SJSA1 (cell line): ENCODE measurements at places on chromosomes 2 and 18. TPM values are rescaled to one million over a fixed set of nuclear protein-coding genes. Genes with fewer than 3 reads are reported as not detected.
A peak's percentile ranks its signal among the peaks of the same experiment; 100 is the strongest.

Gene SPP2
- not detected in 2 replicates for total RNA-seq

Gene ZSWIM2
- total RNA-seq: not detected in 2 replicates

Gene DPP4
- not detected in 2 replicates for total RNA-seq

Gene ZNF892
- total RNA-seq: 1.9 TPM in 2 replicates

Gene GREB1L
- 0.81 and 1.2 TPM in 2 replicates for total RNA-seq

Gene NR4A2
- total RNA-seq: 0.61 TPM in 1 of 2 replicates, not detected in the other

Gene SIX2
- 3.6 and 5.6 TPM in 2 replicates for total RNA-seq

DNA sequence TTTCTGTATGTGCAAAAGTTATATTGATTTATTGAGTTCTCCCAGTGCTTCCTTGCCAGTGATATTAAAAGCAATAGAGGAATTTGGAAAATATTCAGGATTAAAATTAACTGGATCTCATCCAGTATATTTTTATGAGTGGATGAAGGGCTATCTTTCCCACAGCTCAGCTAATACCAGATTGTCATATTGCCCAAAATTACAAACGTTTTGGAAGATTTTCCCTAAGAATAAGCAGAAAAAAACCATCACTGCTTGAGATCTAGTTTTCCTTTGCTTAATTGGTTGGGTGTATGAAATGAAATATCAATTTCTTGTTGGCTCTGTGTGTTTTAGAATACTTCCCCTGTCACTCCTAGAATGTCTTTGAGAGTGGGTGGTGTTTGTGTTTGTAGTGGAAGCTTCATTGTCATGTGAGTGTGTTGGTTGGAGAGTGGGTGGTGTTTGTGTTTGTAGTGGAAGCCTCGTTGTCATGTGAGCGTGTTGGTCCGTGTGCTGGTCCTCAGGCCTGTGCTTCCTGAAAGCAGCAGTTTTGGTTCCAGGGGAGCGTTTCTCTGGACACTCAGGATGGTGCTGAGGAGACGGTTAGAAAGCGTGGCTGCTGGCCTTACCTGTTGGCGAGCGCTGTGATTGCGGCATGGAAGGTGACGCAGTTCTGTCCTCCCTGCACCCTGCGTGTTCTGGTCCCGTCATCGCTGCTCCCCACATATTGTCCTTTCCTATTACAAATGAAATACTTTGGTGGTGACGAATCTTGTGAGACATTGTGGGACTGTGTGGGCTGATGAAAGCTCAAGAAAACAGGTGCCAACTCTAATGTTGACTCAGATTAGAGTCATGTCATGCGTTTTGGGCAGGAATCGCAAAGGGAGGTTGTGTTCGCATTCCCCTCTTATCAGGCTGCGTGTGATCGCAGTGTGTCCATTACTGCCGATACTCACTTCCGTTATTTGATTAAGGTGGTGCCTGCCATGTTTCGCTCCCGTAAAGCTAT lies 12.4 kb downstream of the ASB1 start:
- DNase-seq: peak; percentile 94

GRCh38 chr2:76584474-76584873 lies 873.8 kb upstream of the GCFC2 start:
- no peak for DNase-seq

DNA sequence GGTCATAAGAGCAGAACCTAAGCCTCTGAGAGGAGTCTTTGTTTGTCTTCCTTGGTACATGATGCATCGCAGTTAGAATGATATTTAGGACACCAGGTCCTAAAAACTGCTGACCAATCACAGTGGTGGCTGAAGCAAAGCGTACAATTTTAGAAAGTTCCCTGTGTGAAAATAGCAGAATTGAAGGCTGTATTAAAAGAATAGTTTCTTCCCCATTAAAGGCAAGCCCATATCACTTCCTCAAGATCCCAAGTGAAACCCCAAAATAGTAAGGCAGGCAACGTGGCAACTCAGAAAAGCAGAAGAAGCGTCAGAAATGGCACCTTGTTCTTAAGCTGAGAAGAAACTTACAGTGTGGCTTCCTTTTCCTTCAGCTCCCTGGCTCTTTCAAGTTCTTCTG lies 154.8 kb upstream of the PGAP1 start:
- DNase-seq: no peak

DNA sequence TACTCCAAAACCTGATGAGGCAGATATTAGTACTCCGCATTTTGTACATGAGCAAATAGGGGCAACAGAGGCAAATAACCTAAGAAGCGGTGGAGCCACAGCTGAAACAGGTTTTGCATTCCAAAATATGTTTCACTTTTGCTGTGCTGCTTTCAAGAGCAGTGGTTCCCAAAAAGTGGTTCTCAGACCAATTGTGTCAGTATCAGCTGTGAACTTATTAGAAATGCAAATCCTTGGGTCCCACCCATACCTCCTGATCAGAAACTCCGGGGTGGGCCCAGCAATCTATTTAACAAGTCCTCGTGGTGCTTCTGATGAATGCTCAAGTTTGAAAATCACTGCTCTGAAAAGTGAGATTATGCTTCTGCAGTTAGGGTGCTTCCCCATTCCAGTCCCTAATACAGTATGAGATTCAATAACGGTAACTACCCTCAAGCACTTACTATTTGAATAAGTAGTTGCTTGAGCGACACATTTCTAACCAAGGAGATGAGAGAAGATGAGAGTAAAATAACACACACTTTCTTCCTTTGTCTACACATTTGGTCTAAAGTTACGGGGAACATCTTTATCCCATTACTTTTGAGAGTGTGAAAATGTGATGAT lies 17.8 kb upstream of the TCF4 start:
- DNase-seq: no peak

DNA sequence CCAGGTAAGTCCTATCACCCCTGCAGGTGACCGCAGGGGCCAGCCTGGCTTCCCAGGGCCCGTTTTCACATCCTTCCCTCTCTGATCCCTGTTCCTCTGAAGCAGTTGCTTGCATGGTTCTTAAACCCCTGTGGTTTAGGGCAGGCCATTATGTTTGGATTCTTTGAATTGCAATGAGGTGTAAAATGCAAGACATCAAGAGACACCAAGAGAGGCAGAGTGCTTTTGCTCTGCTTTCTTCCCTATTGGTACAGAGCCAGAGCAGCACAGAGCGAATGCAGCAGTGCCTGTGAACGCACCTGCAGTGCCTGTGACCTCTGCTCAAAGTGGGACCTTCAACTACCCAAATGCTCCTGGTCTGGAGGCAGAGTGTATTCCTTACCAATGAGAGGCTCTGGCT lies 7.6 kb downstream of the RFX8 start:
- DNase-seq: peak; percentile 31

GRCh38 chr2:124286089-124286783 lies 261.1 kb downstream of the CNTNAP5 start:
- no peak for DNase-seq

GRCh38 chr2:85745619-85746018 lies 8.2 kb upstream of the ATOH8 start:
- no peak for DNase-seq

DNA sequence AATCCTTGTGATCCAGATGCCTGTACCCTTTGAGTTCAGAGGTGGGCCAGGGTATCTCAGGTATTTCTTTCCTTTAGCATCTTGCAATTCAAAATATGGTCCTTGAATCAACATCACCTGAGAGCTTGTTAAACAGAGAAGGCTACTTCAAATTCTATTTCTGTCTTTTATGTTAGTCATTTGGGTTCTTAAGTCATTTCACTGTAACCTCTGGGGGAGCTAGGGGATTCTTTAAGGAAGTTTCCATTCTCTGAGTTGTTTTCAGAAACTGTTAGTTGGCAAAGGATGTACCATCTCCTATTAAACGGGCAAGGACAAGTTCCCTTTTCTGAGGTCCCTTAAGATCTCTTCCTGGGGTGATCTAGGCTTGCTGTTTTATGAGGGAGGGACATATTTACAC lies 16.6 kb downstream of the CFLAR start:
- no peak for DNase-seq

DNA sequence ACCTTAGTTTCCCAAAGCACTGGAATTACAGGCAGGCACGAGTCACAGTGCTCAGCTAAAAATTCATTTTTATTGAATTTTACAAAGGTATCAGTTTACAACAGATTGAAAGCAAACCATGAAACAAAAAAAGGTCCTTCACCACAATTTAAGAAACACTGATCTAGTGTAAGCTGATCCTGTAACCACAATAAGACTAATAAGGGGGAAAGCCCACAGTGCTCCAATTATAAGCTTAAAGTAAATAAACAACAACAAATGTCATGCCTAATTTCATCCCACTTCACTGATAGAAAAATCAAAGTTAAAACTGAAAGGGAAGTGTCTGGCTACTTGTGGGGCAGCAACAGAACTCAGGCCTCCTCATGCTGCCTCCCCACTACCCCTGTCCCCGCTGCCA lies 49.2 kb downstream of the ICA1L start:
- DNase-seq: no peak

- no peak for DNase-seq
Measured at GRCh38 chr2:105032476-105032875, 5.4 kb upstream of the MRPS9 start.

GRCh38 chr18:44557616-44558151 lies 123.0 kb upstream of the SETBP1 start:
- DNase-seq: no peak

GRCh38 chr2:178397002-178397605 lies 53.9 kb downstream of the PRKRA start:
- DNase-seq: no peak

GRCh38 chr18:58438958-58439300 lies 190.0 kb downstream of the ALPK2 start:
- no peak for DNase-seq

DNA sequence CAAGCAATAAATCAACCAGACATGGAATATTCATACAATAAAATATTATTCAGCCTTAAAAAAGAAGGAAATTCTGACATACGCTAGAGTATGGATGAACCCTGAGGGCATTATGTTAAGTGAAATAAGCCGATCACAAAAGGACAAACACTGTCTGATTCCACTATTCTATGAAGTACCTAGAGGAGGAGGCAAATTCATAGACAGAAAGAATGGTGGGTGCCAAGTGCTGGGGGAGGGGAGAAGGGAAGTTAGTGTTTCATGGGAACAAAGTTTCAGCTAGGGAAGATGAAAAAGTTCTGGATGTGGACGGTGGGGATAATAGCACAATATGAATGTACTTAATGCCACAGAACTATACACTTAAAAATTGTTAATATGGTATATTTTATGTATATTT lies 19.8 kb downstream of the SMAD7 start:
- DNase-seq: no peak

GRCh38 chr2:156005999-156006712 lies 326.4 kb downstream of the NR4A2 start:
- no peak for DNase-seq

DNA sequence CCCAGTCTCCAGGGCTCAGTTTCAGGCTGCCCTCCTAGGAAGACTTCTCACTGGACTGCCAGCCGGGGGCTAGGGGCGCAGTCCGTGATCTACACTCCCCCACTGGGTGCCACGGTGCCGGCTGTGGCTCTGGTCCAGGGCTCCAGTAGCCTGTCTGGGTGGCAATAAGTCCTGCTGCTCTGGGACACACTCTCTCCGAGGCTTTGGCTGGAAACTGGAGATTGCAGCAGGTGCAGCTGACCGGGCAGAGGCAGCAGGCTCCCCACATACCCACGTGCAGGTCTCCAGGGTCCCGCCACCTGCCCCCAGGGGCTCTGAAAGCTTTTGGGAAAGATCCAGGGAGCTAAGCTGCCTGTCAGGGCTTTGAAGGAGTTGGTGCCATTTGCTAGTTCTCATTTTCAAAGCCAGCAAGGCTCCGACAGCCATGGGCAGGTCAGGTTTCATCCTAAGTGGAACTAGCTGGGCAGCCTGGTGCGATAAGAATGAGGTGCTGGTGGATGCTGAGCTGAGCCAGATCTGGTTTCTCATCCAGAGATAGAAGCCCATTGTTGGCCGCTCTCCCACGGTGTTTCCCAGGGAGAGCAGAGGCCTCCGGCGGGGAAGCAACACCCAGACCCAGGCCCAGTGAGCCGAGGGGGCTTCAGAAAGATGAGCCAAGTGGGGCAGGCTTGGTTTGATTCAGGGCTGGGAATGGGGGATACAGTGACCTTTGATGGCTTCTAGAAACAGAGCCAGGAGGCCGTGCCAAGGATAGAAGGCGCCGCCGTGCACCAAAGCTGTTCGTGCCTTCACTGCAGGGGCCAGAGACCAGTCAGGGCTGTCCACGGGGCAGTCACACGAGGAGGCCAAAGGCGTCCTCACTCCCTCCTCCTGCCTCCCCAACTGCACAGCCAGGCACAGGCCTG lies 141.7 kb upstream of the GPC1 start:
- no peak for DNase-seq

- no peak for DNase-seq
Measured at GRCh38 chr18:51192026-51192425, 5.5 kb downstream of the MEX3C start.
